A375 (cell line): ENCODE measurements at places on chromosomes 12 and 14. TPM values are rescaled to one million over a fixed set of nuclear protein-coding genes. Genes with fewer than 3 reads are reported as not detected.

The LAG3 gene
- total RNA-seq: 0.64 and 1.4 TPM in 2 replicates

The PTPRQ gene
- total RNA-seq: 0.08 TPM in 1 of 2 replicates, not detected in the other

The ZBTB1 gene
- 18.9 and 29.1 TPM in 2 replicates for total RNA-seq

The GNG2 gene
- total RNA-seq: 18.6 and 19.0 TPM in 2 replicates

The TAS2R13 gene
- 0.24 and 0.79 TPM in 2 replicates for total RNA-seq

The SRGAP1 gene
- 2.7 and 7.8 TPM in 2 replicates for total RNA-seq

The EXOC3L4 gene
- total RNA-seq: 0.29 TPM in 1 of 2 replicates, not detected in the other

The HOXC5 gene
- 0.19 and 0.58 TPM in 2 replicates for total RNA-seq

The CELA1 gene
- total RNA-seq: 0.27 TPM in 1 of 2 replicates, not detected in the other

The POTEG gene
- total RNA-seq: 13.0 and 20.4 TPM in 2 replicates

The COCH gene
- total RNA-seq: 3.5 and 5.4 TPM in 2 replicates

The DAO gene
- total RNA-seq: not detected in 2 replicates

The RND1 gene
- 0.48 and 0.57 TPM in 2 replicates for total RNA-seq

The RIMBP2 gene
- not detected in 2 replicates for total RNA-seq

The PNN gene
- total RNA-seq: 37.6 and 43.6 TPM in 2 replicates

The INHBC gene
- not detected in 2 replicates for total RNA-seq

The TTC6 gene
- 1.8 and 2.6 TPM in 2 replicates for total RNA-seq
